Iris pigment epithelial cell (primary cell): ENCODE measurements at places on chromosomes 5 and 9.

DNA sequence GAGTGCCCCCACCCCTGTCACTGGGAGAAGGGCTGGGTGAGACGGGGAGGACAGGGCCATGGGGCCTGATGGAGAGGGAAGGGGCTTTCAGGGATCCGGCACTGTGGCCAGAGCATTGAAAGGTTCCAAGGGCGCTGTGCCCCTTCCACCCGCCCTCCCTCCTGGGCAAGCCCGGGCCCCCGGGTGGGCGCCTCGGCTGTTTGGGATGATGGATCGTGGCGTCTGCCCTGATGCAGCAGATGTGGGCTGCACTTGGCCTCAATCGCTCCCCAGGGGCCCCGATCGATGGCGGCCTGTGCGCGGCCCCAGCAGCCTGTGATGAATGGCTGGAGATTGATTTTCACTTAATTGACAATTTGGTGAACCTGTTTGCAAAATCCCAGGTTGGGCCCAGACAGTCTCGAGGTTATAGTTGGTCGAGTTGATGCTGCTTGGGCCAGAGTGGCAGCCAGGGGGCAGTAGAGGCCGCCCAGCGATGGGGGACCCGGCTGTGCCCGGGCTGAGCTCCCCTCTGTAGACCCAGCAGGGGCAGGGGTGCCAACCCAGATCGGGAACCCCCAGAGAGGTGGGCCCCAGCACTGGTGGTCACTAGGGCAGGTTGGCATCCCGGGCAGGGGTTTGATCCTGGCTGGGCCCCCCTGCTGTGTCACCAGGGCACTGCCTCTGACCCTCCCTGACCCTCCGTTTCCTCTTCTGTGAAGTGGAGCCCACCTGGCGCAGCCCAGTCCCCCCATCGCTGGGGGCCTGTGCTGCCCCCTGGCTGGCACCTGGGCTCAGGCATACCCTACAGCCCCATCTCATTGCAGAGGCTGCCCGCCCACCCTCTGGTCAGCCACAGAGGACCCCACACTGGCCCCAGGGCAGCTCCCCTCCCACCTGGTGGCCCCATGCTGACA lies 34.7 kb downstream of the LHX3 start:
- DNase-seq, result peak; percentile 7

GRCh38 chr5:133952729-133953567 lies 15.5 kb downstream of the C5orf15 start:
- peak; percentile 97 for DNase-seq

DNA sequence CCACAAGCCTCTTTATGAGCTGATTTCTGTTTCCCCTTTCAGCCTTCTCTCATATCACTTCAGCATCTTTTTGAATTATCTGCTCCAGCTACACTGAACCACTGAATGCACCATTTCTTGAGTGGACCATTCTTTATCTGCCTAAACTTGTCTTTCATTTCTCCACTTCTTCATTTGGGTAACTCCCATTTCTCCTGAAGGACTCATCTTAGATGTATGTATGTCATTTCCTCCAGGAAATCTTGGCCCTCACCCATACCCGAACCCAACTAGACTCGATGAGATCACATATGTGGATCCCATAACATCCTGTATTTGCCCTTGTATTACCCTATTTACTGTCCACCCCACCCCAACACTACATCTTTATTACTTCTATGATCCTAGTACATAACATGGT lies 249.8 kb downstream of the KIF4B start:
- no peak for DNase-seq

GRCh38 chr9:76445976-76446375 lies 13.0 kb upstream of the GCNT1 start:
- no peak for DNase-seq

- no peak for DNase-seq
Measured at GRCh38 chr9:100012279-100012678, 86.5 kb downstream of the ERP44 start.

DNA sequence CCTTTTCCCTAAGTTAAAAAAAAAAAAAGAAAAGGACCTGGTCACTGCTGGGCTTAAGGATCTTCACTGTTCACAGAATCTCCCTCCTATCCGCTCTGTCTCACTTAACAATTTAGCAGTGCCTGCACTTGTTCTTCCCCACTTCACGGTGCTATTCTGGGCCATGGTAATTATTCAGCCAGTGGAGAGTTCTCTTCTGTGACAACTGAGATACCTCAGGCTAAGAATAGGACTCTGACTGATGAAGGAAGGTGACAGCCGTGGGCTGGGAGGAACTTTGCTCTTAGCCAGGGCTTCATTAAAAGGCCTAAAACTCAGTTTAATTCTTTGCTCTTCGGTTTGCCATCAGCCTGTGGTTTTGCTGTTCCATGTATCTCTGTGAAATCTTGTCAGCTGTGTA lies 51.9 kb upstream of the ENTREP1 start:
- DNase-seq, result no peak

GRCh38 chr9:117725426-117725887 lies 21.3 kb downstream of the TLR4 start:
- peak; percentile 92 for DNase-seq

DNA sequence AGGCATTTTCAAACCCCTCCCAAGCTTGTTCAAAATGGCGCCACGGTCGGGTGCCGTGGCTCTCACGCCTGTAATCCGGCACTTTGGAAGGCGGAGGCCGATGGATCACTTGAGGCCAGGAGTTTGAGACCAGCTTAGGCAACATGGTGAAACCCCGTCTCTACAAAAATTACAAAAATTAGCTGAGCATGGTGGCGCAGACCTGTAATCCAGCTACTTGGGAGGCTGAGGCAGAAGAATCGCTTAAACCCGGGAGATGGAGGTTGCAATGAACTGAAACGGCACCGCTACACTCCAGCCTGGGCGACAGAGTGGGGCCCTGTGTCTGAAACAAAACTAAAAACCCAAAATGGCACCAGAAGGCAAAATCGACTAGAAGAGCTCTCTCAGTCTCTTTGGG lies 142.0 kb downstream of the MTX3 start:
- no peak for DNase-seq

DNA sequence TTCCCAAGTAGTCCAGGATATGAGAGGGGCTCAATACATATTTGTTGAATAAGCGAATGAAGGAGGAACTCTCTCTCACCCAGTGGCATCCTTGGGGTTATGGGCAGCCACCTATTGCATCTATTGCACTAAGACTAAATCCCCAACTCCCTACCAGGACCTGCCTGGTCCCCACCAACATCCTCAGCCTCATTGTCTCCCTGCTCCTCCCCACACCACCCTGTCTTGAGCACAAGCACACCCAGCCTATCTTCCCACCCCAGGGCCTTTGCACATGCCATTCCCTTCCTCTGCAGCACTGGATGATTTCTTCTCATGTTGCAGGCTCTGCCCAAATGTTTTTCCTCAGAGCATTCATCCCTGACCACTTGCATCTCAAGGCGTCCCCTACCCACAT lies 133.8 kb downstream of the BARX1 start:
- DNase-seq, result no peak

- no peak for DNase-seq
Measured at GRCh38 chr5:122965111-122965510, 71.4 kb downstream of the PPIC start.

DNA sequence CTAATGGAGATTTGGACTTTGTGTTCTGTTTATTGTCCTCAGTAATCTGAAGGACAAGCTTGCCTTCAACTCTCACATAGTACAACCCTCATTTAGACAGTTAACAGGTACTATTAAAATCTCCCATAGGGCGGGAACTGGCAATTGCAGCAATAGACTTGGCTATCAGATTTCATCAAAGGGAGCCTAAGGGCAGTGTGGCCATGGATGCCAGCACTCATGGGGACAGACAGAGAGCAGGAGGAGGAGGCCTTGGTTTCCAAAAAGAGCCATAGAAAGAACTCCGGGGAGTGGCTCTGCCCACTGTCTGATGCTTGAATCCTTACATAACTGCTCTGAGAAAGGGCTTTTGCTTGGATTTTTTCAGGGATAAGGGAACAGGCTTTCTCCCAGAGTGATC lies 6.8 kb downstream of the SLC36A1 start:
- DNase-seq, result no peak

DNA sequence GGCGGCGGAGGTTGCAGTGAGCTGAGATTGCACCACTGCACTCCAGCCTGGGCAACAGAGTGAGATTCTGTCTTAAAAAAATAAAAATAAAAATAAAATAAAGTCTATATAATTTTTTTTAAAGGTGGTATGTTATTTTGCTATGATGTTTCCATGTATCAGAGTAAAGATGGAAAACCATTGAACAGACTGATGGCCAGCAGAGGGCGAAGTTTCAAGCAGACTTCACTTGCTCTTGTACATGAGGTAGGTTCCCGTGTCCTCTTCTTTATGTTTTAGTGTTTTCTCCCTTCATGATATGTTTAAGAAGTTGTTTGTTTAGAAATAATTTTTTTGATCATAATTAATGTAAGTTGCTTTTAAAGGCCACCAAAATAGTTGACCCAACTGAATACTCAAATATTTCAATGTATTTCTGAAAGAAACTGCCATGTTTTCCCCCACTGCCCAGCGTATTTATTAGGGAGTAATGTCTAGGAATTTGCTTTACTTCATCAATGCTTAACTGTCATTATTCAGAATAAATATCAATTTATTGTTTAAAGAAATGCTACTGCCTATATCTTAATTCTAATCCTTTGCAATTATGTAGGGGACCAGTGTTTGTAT lies 146.4 kb downstream of the HACD4 start:
- DNase-seq, result peak; percentile 54

GRCh38 chr9:118578467-118578866 lies 790.8 kb downstream of the BRINP1 start:
- DNase-seq, result peak; percentile 82

DNA sequence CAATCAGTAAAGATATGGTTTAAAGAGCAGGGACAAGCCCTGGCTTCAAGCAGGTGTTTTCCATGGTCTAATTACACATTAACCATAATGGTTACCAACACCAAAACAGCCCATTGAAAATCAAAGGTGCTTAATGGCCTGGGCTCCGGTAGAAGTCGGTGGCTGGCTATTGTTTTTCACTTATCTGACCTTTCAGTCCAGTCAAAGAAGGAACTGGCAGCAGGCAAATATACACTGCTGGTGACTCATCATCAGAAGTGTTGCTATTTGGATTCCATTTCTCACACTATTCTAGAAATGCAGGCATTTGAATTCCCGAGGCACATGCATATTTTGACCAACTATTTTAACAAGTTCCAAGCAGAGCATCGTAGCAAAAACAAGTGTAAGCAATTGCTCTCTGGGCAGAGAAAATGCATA lies 26.3 kb upstream of the GABRP start:
- DNase-seq, result peak; percentile 76

DNA sequence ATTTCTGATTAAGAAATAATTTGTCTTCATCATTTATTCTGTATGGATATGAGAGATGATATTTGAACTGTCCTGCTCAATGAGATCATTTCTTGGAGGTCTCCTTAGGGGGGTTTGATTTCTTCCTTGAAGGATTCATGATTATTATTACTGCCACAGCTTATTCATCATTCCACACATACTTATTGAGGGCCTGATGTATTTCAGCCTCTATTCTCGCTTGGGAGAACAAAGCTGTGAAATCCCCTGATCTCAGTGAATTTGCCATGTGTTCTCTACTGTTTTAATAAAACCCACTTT lies 36.9 kb downstream of the PARP8 start:
- DNase-seq, result no peak

- DNase-seq, result no peak
Measured at GRCh38 chr9:122389799-122390481, 19.1 kb downstream of the PTGS1 start.

DNA sequence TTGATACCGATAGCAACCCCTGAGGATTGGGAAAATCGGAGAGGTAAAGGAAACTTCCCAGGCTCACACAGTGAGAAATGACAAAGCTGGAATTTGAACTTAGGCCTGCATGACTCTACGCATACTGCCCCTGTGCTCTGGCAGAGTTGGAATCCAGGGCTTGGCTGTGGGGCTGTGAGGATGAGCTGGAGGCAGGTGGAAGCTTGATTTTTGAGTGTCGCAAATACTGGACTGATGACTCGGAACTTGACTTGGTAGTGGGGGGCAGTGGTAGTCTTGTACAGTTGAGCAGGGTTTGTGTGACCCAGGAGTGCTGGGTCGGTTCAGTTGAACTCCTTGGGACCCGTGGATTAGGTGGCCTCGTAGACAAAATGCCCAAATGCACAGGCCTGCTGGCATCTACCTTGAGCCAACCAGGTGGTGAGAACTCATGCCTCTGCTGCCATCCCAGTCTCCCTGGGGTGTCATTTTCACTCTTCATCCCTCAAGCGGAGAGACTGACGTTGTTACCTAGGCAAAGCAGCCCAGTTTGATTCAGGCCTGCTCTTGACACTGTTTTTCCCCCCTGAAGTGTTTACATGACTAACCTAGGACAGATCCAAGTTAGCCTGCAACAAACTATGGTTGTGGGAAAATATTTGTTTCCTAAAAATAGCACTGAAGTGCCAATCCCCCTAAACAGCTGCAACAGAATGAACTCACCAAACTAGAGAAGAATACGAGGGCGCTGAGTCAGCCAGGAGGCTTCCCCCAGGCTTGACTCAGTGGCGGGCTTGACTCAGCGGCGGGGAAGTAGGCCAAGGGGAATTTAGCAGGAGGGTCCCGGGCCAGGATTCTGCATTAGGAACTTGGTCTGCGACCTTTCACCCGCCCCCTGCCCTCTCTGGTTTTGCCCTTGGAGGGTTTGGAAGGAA lies 45.7 kb upstream of the ORM1 start:
- peak; percentile 98 for DNase-seq

GRCh38 chr5:117454716-117455212 lies 880.1 kb upstream of the SEMA6A start:
- DNase-seq, result peak; percentile 8

- DNase-seq, result peak; percentile 71
Measured at GRCh38 chr9:113906411-113907110, 30.5 kb downstream of the ZNF618 start.

DNA sequence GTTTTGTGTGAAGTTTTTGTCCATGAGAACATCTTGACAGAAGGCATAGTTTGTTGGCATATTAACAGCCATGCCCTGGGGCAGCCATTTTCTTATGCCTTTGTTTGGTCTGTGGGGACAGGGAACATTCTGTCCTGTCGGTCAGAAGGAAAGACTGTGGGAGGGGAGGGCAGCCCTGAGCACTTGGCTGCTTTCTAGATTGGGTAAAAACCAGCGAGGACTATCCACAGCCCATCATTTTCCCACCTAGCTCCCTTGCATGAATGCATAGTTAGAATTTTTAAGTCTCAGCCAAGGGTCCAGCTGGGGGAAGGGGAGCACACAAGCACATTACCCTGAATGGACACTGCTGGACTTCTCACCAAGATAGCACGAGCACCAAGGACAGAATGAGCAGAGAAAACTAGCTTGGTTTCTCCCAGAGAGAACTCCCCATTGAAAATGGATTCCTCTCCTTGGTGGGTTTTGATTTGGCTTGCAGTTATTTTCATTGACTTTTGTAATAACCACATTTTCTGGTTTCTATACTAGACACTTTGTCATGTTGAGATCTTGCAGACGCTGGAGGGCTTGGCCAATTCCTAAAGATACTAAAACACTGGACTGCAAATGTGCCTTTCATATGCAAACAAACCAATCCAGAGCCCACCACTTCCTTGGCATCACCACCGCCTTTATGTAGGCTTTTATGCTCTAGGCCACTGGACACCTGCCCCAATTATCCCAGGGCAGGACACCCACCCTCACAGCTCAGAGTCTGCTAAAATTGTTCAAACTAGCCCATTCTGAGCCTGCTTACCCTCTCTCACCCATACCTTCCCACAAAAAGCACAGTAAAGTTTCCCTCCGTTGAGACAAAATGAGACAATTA lies 129.9 kb downstream of the BOD1 start:
- DNase-seq, result no peak

- no peak for DNase-seq
Measured at GRCh38 chr9:127574072-127574993, 37.7 kb upstream of the STXBP1 start.
